ENCODE measurements at places on chromosomes 11 and 22. TPM values are rescaled to one million over a fixed set of nuclear protein-coding genes. Genes with fewer than 3 reads are reported as not detected.

GRCh38 chr11:2846056-2846455 is 39.5 kb downstream of the CDKN1C start:
- no peak overlapping the region for H3K4me3 ChIP-seq
- DNase-seq = no peak
- H3K4me1 ChIP-seq = peaks cover 3% of the 10 kb centered on the region

GRCh38 chr11:65214212-65214845 is 32.6 kb downstream of the CAPN1 start:
- peaks cover 17% of the 10 kb centered on the region for H3K4me1 ChIP-seq
- DNase-seq = no peak
- H3K27ac ChIP-seq = no peak overlapping the region
- H3K27me3 ChIP-seq = peaks cover 3% of the 10 kb centered on the region
- no peak overlapping the region for H3K4me3 ChIP-seq

- no peak overlapping the region for H3K4me3 ChIP-seq
- no peaks in the 10 kb centered on the region for H3K36me3 ChIP-seq
- H3K27ac ChIP-seq = no peak overlapping the region
- no peaks in the 10 kb centered on the region for H3K27me3 ChIP-seq
- H3K4me1 ChIP-seq = no peaks in the 10 kb centered on the region
Observed at GRCh38 chr11:72771507-72771906, 19.3 kb upstream of the ARAP1 start.

DNA sequence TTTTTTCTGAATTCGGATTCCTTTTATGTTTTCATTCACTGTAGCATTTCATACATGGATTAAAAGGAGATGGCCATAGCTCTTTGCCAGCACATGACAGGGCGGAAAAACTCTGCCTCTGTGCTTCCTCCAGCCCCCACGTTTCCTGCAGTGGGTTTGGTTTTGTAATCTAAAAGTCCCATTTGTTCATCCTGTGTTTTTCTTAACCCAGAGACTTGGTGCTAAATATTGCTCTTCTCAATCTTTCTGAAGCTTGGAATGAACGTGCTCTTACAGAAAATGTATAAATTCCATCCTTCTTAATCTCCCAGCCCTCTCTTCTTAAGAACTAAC is 89.9 kb downstream of the PPP6R3 start:
- peak; percentile 61 for DNase-seq
- peak overlapping the region; percentile 93 for H3K27ac ChIP-seq
- H3K27me3 ChIP-seq = no peaks in the 10 kb centered on the region
- H3K4me3 ChIP-seq = peak overlapping the region; percentile 58
- peaks cover 73% of the 10 kb centered on the region for H3K4me1 ChIP-seq

DNA sequence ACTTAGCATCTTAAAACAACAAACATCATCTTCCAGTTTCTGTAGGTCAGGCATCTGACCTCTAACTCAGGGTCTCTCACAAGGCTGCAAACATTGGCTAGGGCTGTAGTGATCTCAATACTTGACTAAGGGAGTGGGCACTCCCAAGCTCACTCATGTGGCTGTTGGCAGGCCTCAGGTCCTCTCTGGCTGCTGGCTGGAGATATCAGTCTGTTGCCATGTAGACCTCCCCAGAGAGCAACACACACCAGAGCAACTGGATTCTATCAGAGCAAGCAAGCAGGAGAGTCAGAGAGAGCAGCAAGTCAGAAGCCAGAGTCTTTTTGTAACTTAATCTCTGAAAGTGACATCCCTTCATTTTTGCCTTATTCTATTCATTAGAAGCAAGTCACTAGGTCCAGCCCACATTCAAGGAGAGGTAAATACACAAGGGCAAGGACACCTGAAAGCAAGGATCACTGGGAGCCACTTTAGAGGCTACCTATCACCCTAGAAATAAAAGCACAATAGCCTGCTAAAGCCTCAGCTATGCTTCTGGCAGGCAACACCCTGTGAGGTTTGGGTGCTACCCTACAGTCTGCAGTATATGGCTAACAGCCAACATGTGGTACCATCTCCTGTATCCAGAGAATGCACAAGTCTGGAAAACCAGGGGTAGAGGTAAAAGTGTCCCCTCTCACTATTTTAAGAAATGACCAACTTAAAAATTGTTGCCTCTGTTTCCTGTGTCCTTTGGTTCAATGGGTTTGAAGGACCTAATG is 33.5 kb upstream of the CD44 start:
- peaks cover 35% of the 10 kb centered on the region for H3K4me1 ChIP-seq
- H3K27me3 ChIP-seq = no peaks in the 10 kb centered on the region
- no peak overlapping the region for H3K27ac ChIP-seq
- no peak overlapping the region for H3K4me3 ChIP-seq
- DNase-seq = no peak

DNA sequence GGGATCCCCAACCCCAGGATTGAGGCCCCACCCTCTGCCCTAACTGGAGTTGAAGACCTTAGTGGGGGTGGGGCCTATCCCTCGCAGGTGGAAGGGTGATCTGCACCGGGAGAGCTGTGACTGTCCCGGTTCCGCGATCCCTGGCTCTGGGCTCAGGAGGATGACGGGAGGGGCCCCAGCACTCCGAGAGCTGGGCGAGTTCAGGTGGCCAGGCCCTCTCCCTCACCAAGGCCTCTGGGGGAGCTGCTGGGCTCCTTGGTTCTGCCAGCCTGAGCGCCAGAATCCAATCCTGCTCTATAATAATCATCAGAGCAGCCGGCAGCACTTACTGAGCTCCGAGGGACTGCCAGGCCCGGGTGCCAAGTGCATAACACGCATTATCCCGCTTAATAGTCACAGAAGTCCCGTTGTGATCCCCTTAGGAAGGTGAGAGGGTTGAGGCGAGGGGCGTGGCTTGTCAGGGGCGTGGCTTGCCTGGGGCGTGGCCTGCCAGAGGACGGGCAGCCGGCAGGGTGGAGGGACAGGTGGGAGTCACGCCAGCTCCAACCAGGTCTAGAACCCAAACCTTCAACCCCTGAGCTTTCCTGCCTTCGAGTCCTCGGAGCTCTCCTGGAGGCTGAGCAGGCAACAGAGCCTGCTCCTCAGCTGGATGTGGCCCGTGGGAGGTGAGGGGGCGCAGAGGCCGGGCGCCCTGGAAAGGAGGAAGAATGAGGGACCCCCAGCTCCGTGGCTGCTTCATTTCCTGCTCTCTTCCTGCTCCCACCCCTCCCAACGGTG is 7.3 kb upstream of the SYT7 start:
- peak overlapping the region; percentile 59 for H3K4me3 ChIP-seq
- peaks cover 17% of the 10 kb centered on the region for H3K27me3 ChIP-seq
- H3K27ac ChIP-seq = no peak overlapping the region
- DNase-seq = peak; percentile 73
- peaks cover 12% of the 10 kb centered on the region for H3K4me1 ChIP-seq

DNA sequence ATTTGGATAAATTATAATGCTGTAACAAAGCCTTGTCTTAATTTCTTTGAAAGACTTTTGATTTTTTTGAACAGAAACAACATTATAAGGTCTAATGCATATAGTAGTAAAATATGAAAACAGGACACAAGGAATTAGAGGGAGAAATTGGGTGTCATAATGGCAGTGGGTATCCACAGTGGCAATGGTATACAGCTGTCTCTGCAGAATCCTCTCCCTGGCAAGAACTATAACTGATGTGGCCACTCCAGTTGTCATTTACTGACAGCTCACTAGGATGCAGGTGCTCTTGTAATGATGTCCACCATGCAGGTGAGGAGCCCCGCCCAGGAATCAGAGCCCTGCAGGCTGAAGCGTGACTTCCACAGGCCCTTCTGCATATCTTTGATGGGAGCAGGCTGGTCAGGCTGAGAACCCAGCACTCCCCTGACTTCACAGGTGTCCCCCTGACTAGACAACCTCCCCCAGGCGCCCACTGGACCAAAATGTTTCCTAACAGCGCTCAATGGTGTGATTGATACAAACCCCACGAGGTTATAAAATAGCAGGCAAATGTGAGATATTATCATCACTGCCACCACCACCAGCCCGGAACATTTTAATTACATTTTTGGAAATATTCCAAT is 32.8 kb upstream of the SERPIND1 start:
- no peak overlapping the region for H3K27ac ChIP-seq
- no peaks in the 10 kb centered on the region for H3K4me1 ChIP-seq
- DNase-seq = no peak
- peaks cover 19% of the 10 kb centered on the region for H3K36me3 ChIP-seq

- no peak for DNase-seq
- H3K27ac ChIP-seq = no peak overlapping the region
- H3K36me3 ChIP-seq = no peaks in the 10 kb centered on the region
- peaks cover 2% of the 10 kb centered on the region for H3K27me3 ChIP-seq
- H3K4me1 ChIP-seq = no peaks in the 10 kb centered on the region
Observed at GRCh38 chr11:127733552-127733951, 733.0 kb upstream of the KIRREL3 start.

DNA sequence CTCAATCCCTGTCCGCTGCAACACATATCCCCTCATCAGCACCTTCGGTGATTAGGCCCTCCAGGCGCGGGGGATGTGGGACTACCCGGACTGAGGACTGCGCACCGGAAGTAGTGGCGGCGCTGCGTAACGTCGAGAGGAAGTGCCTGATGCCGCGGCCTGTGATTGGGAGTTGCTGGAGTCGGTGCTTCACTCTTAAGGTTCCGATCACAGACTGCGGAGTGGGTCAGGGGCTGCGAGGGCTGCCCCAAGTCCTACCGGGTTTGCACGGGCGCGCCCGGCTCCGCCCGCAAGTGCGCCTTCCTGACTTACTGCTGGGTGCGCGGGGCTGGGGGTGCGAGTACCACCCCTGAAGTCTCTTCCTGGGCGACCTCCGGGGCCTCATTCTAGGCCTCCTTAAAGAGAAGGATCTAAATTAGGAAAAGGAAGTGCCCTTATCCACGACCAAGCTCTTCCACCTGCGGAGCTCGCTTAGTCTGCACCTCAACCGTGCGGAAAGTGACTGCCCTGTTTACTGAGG is at the start of gene ALKBH3:
Gene ALKBH3 (plus strand): TSS at position 192 of the 520 bp plus-strand sequence. CDS start 1,822 bp downstream, outside the sequence.
- H3K27ac ChIP-seq = peak within 1 kb of the TSS; percentile 72
- H3K36me3 ChIP-seq = peaks cover 27% of the 10 kb centered on the region
- H3K4me3 ChIP-seq = peak within 1 kb of the TSS; percentile 93
- peaks cover 23% of the 10 kb centered on the region for H3K4me1 ChIP-seq
- peak; percentile 94 for DNase-seq

The ZNF215 gene
- total RNA-seq = 0.68 TPM

The CTR9 gene
- total RNA-seq = 39.9 TPM

The ZBTB16 gene
- 9.7 TPM for total RNA-seq

The UBASH3B gene
- total RNA-seq = 18.8 TPM

The EPS8L2 gene
- total RNA-seq = 12.6 TPM

The MYBPC3 gene
- total RNA-seq = not detected

The SCGB1D1 gene
- total RNA-seq = not detected

The LINC01488 gene
- not detected for total RNA-seq

All from activated CD4-positive, alpha-beta memory T cell treated with anti-CD3 and anti-CD28 coated beads for 36 hours (primary cell).